ENCODE measurements at places on chromosomes 12 and 14. TPM values are rescaled to one million over a fixed set of nuclear protein-coding genes. Genes with fewer than 3 reads are reported as not detected.

The E2F7 gene
- 16.5 TPM for total RNA-seq

The DYNLL1 gene
- total RNA-seq: 168 TPM

GRCh38 chr12:30440826-30441602, 254.7 kb downstream of the IPO8 start:
- no peak overlapping the region for H3K27ac ChIP-seq
- no peaks in the 10 kb centered on the region for H3K4me1 ChIP-seq
- H3K4me3 ChIP-seq: no peak overlapping the region
- DNase-seq: no peak
- no peaks in the 10 kb centered on the region for H3K27me3 ChIP-seq

DNA sequence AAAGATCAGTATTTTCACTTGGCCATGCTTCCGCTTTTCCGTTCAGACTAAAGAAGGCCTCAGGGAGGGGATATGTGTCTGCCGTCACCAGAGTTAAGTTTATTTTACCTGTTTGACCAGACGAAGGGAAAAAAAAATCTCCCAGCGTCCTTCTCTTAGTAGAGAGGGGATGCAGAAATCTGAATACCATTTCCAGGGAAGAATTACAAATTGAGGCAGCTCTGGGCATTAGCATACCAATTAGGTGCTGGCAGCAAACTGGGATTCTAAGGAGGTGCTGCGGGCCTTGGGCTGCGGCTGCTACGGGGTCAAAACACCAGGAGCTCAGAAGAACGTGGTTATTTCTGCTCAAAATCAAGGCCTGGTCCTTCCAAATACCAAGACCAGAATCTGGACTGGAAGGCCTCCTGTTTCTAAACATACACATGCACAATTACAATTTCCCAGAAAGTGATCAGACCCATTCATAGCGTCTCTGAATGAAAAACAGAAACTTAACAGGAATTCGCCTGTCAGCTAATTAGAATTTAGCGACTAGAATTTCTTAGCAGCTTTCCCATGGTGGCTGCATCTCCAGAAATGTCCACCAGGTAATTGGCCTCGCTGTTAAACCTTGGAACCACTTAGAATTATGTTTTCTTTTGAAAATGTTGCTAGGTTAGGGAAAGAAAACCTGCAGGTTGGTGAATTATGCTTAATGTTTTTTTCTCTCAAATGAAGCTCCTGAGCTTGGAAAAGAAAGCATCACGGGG, 617.0 kb downstream of the VRK1 start:
- no peaks in the 10 kb centered on the region for H3K36me3 ChIP-seq
- no peak overlapping the region for H3K4me3 ChIP-seq
- H3K4me1 ChIP-seq: no peaks in the 10 kb centered on the region
- no peaks in the 10 kb centered on the region for H3K27me3 ChIP-seq

GRCh38 chr14:41972531-41972930, 365.9 kb downstream of the LRFN5 start:
- H3K36me3 ChIP-seq: no peaks in the 10 kb centered on the region
- no peak overlapping the region for H3K4me3 ChIP-seq
- no peak for DNase-seq
- H3K27me3 ChIP-seq: no peaks in the 10 kb centered on the region

DNA sequence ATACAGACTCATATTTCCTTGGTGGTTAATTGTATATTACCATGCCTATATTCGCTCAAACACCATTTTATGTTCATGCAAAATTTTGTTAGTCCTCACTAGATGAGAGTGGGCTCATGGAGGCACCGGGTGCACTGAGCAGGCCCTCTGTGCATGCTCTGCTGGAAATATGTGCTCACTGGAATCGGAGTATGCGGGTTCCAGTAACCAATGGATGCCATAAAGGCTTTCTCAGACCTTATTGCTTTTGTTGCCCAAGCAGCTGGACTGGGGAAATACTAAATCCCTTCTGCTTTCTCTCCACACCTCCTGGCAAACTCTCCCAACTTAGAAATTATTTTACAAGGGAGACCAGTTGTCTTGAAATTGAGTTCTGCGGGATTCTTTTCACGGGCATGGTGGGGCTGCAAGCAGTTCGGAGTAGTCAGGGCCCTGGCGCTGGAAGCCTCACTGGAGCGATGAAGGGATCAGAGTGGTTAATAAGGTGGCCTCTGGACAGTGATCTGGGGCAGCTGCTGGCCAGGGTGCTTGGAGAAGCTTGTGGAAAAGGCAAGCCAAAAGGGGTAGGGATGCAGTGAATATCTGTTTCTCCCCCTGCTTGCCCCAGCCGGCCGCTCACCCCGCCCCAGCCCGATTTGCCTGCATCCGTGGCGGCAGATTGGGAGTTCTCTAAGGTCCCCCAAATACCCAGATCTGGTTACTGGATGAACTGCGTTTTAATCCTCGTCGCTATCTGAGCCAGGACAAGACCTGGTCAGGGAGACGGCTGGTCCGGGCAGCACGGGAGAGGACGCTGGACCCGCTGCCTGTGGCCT, 7.4 kb upstream of the HOXC6 start:
- DNase-seq: no peak
- no peaks in the 10 kb centered on the region for H3K27me3 ChIP-seq
- peak overlapping the region; percentile 94 for H3K4me3 ChIP-seq
- no peaks in the 10 kb centered on the region for H3K36me3 ChIP-seq
